ENCODE measurements at places on chromosomes 1 and 21.
A peak's percentile ranks its signal among the peaks of the same experiment; 100 is the strongest.

- no peak for DNase-seq
Measured at GRCh38 chr1:168427051-168427450, 116.7 kb downstream of the XCL2 start.

DNA sequence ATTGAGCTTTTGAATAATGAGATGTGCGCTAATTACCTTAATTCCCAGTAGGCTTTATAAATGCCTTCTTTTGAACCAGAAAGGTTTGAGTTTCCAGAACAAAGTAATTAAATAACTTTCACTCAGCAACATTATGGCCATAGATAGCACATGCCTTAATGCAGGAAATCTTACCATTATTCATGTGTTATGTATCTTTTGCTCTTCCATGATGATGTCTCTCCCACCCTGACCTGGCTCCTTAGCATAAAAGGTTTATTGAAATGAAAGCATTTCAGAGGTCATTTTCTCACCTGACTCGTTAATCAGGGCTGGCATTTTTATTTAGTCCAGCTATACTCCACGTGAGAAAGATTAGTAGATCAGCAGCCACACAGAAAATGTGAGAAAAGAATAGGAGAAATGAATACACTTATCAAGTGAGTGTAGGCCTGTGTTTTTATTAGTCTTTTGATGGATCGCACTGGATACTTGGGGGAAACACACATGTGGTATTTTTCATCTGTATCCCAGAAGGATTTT is 180.2 kb downstream of the ATP6V1G3 start:
- no peak for DNase-seq

DNA sequence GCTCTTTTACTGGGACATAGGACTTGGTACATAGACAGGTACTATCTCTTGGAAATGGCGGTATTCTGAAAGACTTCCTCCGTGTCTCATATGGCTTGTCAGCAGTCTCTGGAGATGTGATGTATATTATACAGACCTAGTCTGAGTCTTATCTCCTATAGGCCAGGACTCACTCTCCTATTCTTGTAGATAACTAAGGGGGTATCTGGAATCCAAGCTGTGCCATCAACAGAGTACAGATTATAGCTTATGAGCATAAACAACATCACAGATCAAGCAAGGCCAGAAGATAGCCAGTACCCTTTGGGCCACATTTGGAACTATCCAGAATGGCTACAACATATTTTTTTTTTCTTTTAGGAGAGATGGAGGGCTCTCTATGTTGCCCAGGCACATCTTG is 16.1 kb upstream of the RIMKLA start:
- DNase-seq = no peak

DNA sequence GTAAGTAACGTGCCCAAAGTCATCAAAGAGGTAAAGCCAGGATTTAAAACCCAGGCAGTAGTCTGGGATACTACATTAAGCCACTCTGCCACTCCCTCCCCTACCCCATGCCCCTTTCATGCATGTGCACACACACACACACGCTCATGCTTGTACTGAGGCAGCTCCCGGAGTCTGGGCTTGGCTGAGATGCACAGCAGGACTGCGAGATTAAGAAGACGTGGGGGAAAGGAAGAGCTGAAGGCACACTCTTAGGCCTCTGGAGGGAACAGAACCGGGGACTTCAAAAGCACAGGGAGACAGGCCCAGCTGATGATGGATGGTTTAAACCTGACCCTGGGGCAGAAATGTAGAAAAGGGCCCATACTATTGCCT is 98.3 kb downstream of the GLIS1 start:
- no peak for DNase-seq

GRCh38 chr1:100585786-100586185 is 47.8 kb downstream of the GPR88 start:
- no peak for DNase-seq

GRCh38 chr1:178864326-178864725 is 6.6 kb downstream of the ANGPTL1 start:
- DNase-seq = no peak

DNA sequence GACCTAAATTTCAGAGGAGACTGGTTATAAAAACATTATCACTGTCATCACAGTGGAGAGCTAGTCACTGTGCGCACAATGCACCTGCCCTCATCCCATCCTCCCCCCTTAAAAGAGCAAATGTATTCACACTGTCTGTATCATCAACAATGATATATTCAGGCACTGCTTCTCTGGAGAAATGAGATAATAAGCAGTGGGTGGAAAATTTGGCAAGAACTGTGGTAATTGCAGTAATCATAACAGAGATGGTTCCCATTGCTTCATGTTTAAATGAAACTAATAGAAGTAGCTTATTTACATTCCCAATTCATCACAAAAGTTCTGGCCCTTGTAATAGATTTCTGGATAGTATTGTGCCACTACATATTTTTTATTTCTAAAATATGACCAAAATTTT is 867.4 kb upstream of the ADGRL2 start:
- DNase-seq = no peak

DNA sequence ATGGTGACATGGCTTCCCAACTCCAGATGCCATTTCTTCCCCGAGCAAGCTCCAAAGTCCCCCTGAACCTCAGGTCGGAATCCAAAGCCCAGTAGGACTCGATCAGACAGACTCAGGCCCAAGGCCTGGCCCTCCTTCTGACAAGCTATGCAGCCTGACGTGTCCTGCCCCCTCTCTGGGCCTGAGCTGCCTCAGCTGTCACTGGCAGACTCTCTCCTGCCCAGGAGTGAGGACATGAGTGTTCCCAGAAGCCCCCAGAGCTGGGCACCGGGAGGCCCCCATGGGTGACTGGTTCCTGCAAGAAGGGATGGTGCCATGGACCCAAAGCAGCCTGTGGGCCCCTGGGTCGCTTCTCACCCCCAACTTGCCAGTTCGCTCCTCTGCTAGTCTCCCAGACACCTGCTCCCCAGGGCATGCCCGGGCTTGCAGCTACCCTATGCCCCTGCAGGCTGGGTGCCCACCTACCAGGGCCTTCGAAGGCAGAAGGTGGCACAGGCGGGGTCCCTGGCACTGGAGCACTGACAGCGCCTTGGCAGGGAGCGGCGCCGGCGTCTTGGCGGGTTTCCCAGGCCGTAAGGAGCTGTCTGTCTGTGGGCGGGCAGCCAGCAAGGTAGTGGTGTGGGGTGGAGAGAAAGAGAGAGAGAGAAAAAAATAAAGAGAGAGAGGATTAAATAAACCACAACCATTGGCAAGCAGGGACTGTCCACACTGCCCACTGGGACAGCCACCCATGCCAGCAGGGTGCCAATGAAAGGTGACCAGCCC is 2.3 kb downstream of the EDN2 start:
- no peak for DNase-seq

- peak; percentile 54 for DNase-seq
Measured at GRCh38 chr21:43362321-43362791, 64.6 kb downstream of the SIK1 start.

DNA sequence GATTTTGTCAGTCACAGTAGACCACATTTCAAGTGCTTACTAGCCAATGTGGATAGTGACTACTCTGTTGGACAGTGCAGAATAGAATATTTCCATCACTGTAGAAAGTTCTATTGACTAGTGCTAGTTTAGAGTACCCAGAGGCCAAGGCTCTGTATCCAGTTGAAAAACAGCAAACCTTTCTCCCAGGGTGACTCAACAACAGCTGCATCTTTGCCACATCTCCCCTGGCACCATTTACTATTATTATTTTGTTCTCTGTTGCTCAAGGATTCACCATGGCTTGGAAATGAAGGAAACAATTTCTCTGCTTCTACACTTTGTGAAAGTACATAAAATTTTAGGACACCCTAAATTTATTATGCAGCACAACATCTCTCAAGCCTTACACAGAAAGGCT is 85.3 kb upstream of the WDR26 start:
- no peak for DNase-seq

DNA sequence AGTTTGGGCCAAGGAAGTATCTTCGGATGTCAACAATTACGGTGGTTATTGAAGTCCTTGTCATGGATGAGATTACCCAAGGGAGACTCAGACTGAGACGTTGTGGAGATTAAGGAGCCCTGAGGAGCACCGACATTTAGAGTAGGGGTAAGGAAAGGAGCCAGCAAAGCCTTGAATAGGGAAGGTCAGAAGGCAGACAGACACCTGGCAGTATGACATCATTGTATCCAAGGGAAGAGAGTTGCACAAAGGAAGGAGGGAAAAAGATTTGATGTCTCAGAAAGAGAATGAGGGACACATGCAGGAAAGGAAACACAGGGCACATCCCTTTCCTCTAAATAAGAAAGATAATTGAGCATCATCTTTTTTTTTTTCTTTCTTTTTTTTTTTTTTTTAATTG is 11.7 kb downstream of the LAMC2 start:
- no peak for DNase-seq

DNA sequence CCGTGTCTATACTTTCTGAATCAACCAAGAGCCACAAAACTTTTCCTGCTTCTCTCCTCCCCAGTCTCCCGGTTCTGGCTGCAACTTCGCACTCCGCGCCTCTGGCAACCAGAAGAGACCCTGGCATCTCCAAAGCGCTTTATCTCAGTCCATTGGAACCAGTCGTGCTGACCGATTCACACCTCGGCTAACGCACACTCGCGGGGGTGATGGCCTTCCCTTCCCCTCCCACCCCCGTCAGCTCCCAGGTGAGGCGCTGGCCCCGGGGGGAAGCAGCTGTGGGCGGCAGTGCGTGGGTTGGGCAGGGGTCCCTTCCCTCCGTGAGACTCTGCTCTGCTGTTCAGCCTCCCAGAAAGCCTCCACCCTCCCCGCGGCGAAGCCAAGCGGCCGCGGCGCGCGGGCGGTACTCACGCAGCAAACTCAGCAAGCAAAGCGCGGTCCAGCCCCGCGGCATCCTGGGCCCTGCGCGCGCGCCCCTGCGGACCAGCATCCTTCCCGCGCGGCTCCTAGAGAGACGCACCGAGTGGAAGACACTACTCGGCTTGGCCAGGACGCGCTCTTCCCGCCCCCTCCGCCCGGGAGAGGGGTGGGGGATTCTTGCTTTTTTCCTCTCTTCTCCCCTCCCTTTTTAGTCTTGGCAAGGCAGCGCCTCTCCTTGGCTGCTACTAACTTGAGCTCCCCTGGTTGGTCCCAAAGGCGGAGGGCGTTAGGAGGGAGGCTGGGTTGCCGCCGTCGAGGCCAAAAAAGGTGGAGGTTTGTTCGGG is at the start of gene CD34:
Gene CD34, minus strand, starts transcription at position 535 of the 764 bp plus-strand sequence. Its CDS starts 45 bp downstream, at position 490.
- no peak for DNase-seq

- DNase-seq = no peak
Measured at GRCh38 chr1:206472886-206473285, 2.6 kb downstream of the IKBKE start.

DNA sequence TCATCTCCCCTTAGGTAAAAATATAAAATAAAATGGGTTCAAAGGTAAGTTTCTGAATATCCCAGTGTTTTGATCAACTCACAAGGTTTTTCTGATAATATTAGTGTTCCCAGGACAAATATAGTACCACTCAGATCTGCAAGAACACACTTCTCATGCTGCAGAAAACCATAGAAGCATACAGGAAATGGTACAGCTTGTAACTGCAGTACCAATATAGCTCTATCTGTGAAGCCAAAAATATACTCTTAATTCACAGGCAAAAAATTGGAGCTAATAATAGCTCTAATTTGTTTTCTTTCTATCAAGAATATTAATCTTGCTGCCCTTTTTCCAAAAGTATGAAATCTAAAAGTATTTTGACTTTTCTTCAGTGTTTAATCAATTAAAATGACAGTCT is 13.2 kb downstream of the VPS45 start:
- DNase-seq = no peak

DNA sequence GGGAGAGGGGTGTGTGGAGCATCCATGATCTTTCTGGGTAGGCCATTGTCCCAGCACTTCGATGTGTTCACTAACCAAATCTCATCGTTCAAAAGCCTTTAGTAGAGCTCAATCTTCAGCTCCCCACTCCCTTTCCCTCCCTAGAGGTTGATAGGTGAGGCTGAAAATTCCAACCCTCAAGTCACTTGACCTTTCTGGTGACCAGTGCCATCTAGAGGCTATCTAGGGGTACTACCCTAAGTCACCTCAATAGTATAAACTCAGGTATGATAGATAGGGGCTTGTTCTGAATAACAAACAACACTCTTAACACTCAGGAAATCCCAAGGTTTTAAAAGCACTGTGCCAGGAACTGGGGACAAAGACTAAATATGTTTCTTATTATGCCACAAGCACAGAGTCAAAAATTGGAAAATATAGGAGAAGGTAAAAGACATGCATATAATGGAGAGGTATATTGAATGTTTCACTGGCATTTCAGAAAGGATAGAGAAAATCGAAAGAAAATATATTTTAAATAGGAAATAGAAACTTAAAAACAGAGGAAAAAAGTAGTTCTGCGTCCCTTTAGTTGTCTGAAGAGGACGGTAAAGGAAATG is 42.9 kb upstream of the CD53 start:
- DNase-seq = no peak

- DNase-seq = no peak
Measured at GRCh38 chr1:6123083-6123482, 57.0 kb downstream of the CHD5 start.

GRCh38 chr1:53145942-53146708 is 3.7 kb upstream of the SLC1A7 start:
- DNase-seq = no peak

GRCh38 chr1:2989976-2990375 is 31.3 kb upstream of the ACTRT2 start:
- no peak for DNase-seq

GRCh38 chr21:19228226-19228625 is 824.6 kb upstream of the TMPRSS15 start:
- DNase-seq = no peak

GRCh38 chr1:209614906-209615305 is 31.4 kb downstream of the CAMK1G start:
- no peak for DNase-seq

DNA sequence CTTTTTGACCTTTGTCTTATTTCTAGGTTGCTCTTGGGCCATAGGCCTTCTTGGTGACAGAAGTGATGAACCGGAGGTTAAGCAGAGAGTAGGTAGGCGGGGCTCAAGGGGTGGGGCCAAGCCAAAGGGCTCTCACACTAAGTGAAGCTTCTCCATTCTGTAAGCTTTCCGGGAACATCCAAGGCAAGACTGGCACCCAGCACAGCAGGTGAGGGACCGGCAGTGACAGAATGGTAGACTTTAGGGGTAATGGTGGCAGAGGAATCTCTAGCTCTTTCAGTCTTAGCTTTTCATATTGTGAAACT is at the start of gene TNFAIP8L2:
Gene TNFAIP8L2, plus strand, starts transcription at position 135 of the 305 bp plus-strand sequence. CDS start 2,049 bp downstream, outside the sequence.
- peak; percentile 55 for DNase-seq

All from stimulated activated CD8-positive, alpha-beta memory T cell treated with anti-CD3 and anti-CD28 coated beads, Interleukin-4, amount 100 ng/mL, for 4 hours (primary cell).